Activated CD4-positive, alpha-beta T cell treated with anti-CD3 and anti-CD28 coated beads, Interleukin-2, amount 10 ng/mL, durations not matched to agents 24 days and 14 days (primary cell): ENCODE measurements at places on chromosomes 4 and X.

DNA sequence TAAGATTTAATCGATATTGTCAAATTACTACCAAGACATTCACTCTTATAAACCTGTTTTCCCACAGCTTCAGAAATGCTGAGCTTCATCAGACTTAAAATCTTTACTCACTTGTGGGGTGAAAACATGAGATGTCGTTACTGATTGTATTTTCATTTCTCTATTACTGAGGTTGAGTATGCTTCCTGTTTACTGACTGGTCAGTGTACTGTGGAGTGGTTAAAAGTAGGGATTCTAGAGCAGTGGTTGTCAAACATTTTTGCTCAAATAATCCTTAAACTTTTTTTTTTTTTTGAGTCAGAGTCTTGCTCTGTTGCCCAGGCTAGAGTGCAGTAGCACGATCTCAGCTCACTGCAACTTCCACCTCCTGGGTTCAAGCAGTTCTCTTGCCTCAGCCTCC lies 50.3 kb downstream of the NSUN7 start:
- no peak for DNase-seq

GRCh38 chr4:71417150-71417549 lies 78.3 kb downstream of the SLC4A4 start:
- DNase-seq: no peak

DNA sequence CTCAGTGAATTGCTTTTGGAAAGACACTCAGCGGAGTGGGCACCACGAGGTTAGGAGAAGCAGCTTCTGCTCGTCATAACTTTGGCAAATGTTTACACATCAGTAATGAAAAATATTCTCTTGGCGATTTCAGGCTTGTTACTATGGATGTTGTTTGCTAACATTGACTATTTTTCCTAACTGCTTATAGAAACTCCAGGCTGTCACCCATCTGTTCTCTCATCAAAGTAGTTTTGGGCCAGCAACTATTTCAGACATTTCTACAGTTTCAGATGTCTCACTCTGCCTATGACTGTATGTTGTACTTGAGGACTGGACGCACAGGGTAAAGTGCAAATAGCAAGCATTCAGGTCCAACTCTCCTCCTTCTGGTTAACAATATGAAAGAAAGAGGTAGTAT lies 346.7 kb downstream of the TRIML1 start:
- DNase-seq: no peak

GRCh38 chrX:109635146-109635545 lies 10.2 kb upstream of the KCNE5 start:
- DNase-seq: peak; percentile 53

DNA sequence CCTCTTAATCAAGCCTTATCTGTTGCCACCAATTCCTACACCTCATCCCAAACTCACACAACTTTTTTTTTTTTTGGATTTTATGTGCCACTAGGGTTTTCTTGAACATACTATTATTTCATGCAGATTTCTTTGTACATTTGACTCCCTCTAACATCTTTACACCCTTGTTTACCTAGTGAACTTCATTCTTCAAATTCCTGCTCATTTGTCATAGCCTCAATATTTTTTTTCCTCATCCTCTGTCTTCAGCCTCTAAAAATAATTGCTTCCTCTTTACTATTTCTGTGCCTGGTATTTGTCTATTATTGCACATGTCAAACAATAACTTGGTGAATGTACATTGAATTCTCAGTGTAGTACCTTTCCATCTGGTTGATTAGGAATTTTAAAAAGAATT lies 22.0 kb downstream of the NBDY start:
- DNase-seq: no peak

- DNase-seq: no peak
These were observed 204.9 kb downstream of the MID1 start for GRCh38 chrX:10415306-10416001.

GRCh38 chr4:171718069-171718468 lies 95.1 kb upstream of the GALNTL6 start:
- no peak for DNase-seq

DNA sequence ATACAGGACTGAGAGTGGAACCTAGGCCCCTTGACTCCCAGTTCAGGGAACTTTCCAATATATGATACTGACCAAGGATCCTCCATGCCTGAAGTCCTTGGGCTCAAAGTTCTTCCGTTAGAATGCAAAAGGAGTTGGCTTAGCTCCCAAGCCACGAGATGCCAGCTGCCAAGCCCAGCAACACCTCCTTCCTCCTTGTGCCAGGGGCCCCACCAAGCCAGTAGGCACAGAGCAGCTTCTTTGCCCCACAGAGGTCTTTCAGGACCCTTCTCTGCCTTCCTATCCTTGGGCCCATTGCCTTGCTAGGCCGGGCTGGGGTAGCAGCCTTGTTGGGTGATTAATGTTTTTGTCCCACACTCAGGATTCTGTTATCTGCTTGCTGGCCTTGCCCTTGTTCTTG lies 105.6 kb downstream of the EFNB1 start:
- no peak for DNase-seq

- no peak for DNase-seq
These were observed 78.8 kb upstream of the PLAC1 start for GRCh38 chrX:134737061-134737460.

DNA sequence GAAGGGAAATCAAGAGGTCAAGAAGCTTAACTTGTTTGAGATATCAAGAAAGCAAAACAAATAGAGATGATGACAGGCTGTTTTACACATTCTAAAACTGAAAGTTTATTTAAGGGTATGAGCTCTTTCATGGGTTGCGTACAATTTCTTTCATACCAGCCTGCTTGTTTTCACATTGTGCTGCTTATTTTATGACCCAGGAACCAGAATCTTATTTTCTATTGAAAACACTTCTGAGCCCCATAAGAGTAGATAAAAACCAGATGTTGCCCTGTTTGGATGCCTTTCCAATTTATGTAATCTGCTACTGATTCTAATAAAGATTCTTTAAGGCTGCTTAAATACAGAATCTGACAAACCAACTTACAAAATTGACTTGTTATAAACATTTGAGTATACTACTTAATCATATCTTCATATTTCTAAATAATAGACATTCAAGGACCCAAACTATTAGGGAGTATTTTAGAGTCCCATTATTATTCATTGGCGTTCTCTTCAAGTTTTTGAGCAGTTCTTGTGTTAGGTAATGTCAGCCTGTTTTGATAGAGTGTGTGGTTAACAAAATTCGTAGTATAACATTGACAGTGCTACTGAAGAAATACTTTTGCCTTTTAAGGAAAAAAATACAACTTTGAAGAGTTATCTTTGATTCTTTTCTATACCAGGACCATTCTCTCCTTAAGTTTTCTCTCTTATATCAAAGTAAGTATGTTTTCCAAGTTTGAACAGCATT lies 74.4 kb downstream of the PDLIM5 start:
- DNase-seq: no peak

DNA sequence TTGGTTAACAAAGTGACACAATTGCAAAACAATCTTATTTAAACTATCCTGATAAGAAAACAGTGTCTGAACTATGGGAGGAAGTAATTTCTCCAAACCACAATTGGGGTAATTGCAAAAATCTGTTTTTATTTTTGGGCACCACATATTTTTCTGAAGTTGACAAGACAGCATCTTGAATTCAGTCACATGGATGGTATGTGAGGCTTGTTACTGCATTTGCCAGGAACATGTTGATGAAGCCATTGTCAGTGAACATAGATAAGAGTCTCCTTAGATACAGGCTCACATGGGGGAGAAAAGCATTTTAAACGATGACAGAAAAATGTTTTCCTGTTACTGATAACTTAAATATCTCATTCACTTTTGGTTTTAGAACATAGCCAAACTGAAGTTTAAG lies 5.5 kb upstream of the USP53 start:
- DNase-seq: no peak

GRCh38 chrX:1813809-1814208 lies 198.9 kb downstream of the ASMT start:
- DNase-seq: no peak

- DNase-seq: peak; percentile 81
These were observed 71.0 kb downstream of the AFF1 start for GRCh38 chr4:87005690-87006425.

- no peak for DNase-seq
These were observed 577.9 kb upstream of the ZFP42 start for GRCh38 chr4:187417721-187418120.

- no peak for DNase-seq
These were observed 80.1 kb downstream of the CENPC start for GRCh38 chr4:67465032-67465762.

- no peak for DNase-seq
These were observed at the start of gene PASD1 for GRCh38 chrX:151563449-151563848. TSS of gene PASD1 (plus strand) at chrX:151563675. CDS start at chrX:151601554, 37,879 bp downstream.

- DNase-seq: peak; percentile 76
These were observed 9.3 kb upstream of the GPRIN3 start for GRCh38 chr4:89316931-89317366.

GRCh38 chr4:851701-852430 lies 25.9 kb upstream of the CPLX1 start:
- DNase-seq: no peak

GRCh38 chrX:40694802-40695201 lies 40.5 kb downstream of the MED14 start:
- DNase-seq: no peak

GRCh38 chr4:124635331-124635730 lies 77.2 kb downstream of the ANKRD50 start:
- DNase-seq: no peak

- DNase-seq: no peak
These were observed 942.8 kb downstream of the PCDH7 start for GRCh38 chr4:31662951-31663350.

GRCh38 chrX:19810802-19811201 lies 76.6 kb downstream of the SH3KBP1 start:
- DNase-seq: no peak

- peak; percentile 84 for DNase-seq
These were observed 882 bp downstream of the MRFAP1 start for GRCh38 chr4:6641164-6641970.

DNA sequence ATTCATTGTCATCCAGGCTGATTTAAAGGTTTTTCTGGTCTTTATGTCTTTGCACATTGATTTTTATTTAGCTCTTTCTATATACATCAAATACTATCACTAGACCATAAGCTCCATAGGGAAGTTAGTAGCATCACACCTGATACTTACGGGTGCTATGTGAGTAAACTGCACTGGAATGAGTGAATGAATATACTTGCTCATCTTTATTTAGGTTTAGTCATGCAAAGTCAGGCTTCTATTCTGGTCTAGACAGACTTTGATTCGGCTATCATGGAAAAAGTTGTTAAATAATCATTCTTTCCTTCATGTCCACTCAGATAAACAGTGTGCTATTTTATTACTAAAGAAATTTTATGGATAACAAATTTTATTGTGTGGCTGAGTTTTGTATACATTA lies 457.8 kb upstream of the PCDH7 start:
- DNase-seq: no peak

DNA sequence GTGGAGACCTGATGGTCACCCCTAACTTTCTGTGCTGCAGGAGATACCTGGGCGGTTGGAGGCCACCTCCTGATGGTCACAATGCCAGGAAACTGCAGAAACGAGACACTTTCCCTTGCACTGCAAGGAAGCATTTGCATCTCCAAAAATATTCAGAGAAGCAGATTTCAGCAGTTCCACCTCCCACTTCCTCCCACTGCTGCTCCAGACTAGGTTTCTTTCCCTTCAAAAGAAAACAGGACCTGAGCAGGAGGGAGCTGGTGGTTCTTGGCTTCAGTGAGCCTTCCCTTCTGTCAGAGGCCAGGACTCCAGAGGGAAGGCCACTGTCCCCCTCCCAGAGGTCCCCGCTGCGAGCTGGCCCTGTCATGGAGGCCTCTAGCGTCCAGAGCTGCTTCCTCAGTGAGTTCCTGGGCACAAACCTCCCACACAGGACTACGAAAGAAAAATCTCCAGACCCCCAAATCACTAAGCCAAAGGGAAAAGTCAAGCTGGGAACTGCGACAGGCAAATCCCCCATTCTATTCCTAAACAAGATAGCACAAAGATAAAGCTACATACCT lies 35.9 kb downstream of the GPM6B start:
- DNase-seq: no peak
